ENCODE measurements at places on chromosomes 4 and X.

- DNase-seq = no peak
Observed at GRCh38 chrX:20988804-20989203, 385.4 kb upstream of the CNKSR2 start.

DNA sequence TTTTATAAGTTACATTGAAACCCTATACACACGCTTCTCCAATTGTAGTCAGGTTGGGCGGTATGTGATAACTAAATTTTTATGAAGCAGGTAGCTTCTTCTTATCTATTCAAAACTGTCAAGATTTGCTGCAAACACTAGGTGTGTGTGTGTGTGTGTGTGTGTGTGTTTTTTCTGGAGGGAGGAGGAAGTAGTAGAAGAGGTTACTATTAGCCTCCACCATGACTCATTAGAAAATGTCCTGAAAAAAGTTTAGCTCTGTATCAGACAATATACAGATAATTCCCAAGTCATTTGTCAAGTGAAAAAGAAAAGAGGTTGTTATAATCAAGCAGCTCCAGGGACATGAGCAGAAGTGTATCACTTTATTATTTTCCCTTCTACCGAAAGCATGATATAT, 33.9 kb downstream of the PCDH7 start:
- peak; percentile 62 for DNase-seq

DNA sequence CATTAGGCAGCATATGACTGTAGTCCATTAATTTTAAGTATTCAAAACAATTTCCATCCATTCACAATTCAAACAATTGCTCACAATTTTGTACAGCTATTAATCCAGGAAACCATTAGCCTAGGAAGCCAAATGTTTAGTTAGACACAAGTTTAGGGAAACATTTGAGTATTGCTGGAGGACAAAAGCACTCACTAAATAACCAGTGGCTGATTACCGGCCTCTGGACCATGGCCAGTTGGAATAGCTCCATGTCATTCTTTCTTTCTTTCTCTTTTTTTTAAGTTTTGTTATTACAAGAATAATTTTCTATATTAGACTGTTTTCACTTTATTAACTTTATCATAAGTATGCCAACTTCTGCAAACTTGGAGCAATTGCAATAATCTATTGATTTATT, 31.3 kb downstream of the TRIML2 start:
- no peak for DNase-seq

GRCh38 chrX:1378306-1378759, 13.6 kb downstream of the SLC25A6 start:
- DNase-seq = no peak

DNA sequence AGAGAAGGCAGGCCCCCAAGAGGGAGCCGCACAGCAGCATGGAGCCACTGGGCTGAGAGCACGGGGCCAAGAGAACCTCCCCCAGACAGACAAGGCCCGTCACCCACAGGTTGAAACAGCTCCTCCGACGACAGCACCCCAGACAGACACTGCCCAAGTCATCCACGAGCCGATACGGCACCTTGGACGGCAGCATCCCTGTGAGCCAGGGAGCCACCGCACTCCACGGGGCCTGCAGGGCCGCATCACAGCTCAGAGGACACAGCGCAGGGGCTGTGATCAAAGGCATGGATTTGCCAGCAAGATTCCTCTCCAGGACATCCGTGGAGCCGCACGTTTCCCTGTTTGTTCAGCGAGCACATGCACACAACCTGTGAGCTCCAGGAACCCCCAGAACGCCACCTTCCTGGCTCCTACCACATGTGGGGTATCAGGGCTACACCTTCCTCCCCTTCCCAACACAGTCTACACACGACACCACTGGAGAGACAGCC, 3.9 kb downstream of the CTBP1 start:
- DNase-seq = no peak

DNA sequence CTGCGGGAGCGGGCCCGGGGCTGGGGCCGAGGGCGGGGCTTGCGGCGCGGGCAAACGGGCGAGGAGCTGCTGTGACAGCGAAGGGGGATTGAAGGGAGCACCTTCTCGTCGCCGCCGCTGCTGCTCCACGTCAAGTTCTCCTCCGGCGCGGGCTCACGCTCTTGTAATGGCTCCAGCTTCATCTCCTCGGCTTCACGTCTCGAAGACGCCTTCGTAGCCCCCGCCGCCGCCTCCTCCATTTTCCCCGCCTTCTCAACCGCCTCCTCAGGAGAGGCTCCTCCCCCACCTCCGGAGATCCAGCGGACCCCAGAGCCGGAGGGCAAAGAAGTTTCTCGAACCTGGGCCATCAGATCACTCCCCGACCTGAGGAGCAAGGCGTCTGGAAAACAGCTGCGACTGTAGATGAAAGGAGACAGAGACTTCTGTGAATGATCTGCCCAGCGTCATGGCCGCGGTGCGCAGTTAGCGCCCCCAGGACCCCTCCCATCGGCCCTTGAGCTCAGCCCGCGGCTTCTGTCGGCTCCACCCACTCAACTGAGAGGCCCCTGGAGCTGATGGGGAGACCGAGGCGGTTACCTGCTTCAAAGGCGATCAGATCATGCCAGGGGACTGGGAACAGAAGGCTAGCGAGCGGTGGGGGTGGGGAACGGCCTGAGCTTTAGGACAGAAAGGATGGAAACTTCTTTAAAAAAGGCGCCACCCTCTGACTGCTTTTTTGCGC, 895 bp downstream of the USP51 start:
- peak; percentile 58 for DNase-seq

- no peak for DNase-seq
Observed at GRCh38 chr4:4384837-4385236, 2.1 kb upstream of the NSG1 start.

- no peak for DNase-seq
Observed at GRCh38 chr4:6755088-6755753, 27.3 kb upstream of the KIAA0232 start.

GRCh38 chr4:98446499-98447375, 185.6 kb downstream of the RAP1GDS1 start:
- DNase-seq = peak; percentile 37

GRCh38 chrX:76454456-76454927, 27.0 kb downstream of the MAGEE1 start:
- peak; percentile 2 for DNase-seq

DNA sequence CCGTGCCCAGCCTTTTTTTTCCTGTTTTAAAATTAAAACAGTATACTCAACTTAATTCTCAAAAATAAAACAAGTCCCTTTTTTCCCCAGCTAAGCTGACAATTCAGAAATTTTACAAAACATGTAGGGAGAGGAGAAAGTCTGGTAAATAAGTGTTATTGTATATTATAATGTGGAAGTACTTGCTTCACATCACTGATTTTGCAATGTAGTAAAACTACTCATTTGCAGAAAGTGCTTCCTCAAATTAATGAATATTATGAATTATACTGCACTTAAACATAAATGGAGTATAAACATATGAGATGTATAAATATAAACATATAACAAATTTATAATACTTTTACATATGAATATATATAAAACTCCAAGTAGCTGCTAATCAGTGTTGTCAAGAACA, 11.6 kb upstream of the H2AZ1 start:
- DNase-seq = no peak

DNA sequence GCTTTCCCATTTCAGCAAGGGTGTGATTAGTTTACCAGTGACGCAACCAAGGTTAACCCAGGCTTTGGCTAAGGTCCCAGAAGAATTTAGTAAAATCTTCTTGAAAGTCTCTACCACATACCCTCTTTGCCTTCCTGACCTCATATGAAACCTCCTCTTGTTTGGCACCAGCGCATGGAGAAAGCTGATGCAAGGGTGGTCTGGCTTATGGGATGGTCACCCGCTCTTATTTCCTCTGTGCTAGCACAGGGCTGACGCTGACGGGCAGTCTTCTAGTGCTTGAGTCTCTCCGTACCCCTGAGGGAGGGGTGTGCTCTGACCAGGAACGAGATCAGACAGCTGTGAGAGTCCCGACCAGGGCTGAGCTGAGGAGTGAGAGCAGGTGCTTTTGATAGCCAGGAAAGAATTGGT, 137.6 kb downstream of the TENM3 start:
- DNase-seq = peak; percentile 51

DNA sequence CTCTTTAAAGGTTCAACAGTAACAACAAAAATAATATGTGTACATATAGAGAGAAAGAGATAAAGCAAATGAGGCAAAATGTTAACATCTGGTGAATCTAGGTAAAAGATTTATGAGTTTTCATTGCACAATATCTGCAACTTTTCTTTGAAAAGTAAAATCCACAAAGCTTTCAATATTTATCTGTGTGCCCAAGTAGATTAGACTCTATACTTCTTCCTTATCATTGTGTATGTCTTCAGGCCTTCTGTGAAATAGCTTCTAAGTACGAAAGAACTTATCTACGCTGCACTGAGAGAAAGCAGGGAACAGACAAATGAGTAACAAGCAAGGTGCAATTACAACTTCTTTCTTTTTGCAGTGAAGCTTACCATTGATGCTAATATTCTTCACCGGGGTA, 81.6 kb downstream of the NPNT start:
- no peak for DNase-seq

- peak; percentile 65 for DNase-seq
Observed at GRCh38 chrX:115650916-115651315, 89.9 kb downstream of the PLS3 start.

DNA sequence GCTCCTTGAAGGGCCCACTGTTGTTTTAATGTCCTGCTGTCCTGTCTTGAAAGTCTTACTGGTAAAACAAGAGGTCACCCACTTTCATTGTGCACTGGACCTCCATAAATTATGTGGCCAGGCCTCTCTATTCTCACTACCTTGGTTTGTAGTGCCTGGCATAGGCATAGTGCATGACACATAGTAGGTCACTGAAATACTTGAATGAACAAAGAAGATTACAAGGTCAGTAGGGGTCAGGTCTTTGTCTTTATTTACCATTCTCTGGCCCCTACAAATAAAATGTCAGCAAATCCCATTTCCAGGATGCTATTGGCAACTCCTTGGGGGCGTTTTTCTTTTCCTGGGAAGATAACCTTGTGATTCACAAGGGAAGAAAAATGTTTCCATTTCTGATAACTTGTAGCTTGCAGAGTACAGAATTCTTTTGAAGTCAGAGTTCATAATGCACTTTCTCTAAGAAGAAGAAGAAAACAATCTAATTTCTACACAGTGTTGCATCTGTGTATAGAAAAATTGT, 1.4 kb downstream of the PGM2 start:
- no peak for DNase-seq

- DNase-seq = no peak
Observed at GRCh38 chrX:128891554-128891953, 631.7 kb downstream of the SMARCA1 start.

DNA sequence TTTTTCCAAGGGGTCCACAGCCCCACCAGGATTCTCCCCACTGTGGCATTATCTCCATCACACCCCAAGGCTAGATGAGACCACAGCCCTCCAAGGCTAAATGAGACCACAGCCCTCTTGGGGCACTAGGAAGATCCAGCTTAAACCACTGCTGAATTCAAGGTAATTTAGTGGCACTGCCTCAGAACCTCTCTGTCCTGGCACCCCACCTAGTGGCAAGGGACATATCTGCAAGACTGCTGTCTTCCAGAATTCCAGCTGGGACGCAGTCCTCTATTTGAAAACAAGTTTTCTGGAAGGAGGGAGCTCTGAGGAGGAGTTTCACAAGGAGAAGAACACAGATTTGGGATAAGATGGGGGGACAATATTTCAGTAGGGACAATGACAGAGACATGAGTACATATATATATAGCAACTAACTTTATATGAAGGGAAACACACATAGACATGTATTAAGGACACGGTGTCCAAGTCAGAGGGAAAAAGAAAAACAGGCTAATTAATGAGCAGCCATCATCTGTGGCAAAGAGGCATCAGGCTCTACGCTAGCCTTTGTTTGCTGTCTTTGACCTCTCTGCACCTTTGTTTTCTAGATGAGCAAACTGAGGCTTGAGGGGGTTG, 9.3 kb downstream of the CETN2 start:
- DNase-seq = peak; percentile 17

All from fibroblast of upper back skin (primary cell).